ENCODE measurements at places on chromosomes 6 and 20.

- DNase-seq: no peak
Measured at GRCh38 chr20:45164906-45165305, 9.8 kb upstream of the PI3 start.

DNA sequence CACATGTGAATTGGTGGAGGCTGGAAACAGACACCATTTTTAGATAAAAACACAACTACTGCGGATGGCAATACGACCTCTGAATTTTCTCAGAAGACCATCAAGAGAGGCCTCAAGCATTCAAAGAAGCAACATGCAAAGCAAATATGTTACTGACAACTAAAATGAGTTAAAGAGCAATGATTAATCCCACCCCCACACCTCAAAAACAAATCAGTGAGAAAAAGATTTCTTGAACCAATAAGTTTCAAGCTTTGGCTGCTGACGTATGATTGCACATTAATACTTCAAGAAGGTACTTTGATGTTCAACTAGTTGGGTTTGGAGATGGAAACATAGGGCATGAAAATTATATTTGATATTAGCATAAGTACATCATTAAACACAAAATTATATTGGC, 982 bp downstream of the MMUT start:
- no peak for DNase-seq

DNA sequence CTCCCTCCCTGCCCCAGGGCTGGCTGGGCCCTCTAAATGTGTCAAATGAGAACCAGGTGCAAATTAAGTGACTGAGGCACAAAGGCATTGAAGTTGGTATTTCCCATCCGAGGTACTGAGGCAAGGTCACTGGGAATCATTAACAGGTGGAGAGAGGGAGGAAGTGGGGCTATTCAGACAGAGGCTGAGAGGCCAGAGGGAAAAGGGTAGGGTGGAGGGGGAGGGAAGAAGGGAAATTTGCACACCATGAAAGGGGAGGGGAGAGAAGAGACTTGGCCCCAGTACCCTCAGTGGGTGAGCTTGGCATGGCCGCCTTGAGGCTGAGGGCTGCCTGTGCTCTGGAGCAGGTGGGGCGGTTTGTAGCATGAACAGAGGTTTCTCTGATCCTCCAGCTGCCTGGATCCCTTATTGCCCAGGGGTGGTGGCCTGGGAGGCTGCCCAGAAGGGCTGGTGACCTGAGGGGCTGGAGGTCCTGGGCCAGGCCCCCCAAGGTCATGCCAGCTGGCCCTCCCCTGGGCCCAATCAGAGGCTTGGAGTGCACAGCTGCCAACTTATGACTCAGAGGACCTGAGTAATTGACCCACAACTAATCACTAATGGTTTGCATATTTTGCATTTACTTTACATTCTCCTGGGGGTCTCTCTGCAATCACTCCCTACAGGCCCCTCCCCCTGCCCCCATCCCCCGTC, 40.3 kb upstream of the ZFAND3 start:
- DNase-seq: no peak

DNA sequence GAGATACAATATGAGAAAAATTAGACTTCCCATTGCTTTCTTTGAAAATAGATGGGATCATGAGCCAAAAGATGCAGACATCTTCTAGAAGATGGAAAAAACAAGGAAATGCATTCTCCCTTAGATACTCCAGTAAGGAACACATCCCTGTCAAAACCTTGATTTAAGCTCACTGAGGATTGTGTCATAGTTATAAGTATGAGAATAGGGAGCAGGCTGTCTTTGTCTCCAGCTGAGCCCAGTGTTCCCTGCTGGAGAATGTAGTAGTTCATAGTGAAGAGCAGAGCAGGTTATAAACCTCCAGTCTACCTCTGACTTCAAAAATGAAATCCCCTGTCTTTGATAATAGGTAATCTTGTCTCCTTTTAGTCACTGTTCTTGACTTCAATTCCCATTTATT, 589.9 kb downstream of the PHF3 start:
- DNase-seq: no peak

- DNase-seq: no peak
Measured at GRCh38 chr20:38055294-38055693, 21.7 kb downstream of the RPRD1B start.

DNA sequence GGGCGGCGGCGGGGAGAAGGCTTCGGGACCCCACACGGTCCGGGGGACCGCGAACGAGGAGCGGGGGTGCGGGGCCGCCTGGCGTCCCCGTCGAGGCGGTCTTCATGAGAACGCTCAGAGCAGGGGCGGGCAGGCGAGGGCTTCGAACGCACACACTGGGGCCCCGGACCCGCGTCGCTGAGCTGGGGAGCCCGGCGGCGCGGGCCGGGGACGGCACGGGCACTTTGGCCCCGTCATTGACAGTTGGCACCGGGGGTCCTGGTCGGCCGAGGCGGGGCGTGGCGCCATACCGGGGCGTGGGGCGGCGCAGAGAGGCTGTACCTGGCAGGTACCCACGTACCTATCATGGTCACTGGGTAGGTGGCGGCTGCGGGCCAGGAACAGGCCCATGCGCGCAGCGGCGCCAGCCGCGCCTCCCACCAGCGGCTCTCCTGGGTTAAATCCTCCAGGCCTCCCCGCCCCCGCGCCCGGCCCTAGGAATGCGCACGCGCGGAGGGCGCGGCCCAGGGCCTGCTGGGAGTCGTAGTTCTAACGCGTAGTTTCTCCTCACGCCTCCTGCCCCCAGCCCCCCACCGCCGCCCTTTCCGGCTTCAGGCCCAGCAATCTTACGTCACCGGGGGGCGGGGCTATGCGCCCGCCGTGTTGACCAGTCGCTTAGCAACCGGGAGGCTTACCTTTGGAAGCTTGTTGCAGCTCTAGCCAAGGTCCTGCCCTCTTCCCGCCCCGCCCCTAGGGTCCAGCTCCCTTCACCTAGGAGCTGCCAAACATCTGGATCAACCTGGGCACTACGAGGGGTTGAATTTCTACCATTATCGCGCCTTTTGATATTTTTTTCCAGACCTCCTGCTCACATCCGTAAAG, at the start of the genes PACRG and PRKN:
PACRG (plus strand) TSS at position 653 of the 861 bp plus-strand sequence.
PRKN (minus strand) TSS at position 445 of the 861 bp plus-strand sequence.
- peak; percentile 99 for DNase-seq

DNA sequence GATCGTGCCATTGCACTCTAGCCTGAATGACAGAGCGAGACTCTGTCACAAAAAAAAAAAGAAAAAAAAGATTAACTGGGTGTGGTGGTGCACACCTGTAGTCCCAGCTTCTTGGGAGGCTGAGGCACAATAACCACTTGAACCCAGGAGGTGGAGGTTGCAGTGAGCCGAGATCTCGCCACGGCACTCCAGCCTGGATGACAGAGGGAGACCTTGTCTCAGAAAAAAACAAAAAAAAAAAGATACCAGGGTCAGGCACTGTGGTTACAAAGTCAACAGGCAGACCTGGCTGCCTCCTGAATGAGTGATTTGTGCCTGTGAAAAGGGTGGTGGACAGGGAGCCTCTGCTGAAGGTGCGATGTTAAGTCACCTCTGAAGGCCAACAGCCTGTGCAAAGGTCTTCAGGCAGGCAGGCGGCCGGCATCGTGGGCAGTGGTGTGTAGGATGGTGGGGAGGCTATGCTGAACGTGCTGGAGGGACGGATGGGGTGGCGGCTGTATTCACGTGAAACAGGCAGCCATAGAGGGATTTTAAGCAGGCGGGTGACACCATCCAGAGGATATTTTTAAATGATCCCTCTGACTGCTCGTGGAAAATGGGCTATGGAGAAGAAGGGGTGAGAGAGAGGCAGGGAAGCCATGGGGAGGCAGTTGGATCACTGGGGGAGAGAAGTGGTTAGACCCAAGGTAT, 41.4 kb downstream of the NOL4L start:
- no peak for DNase-seq

- DNase-seq: no peak
Measured at GRCh38 chr6:70059039-70059719, 192.8 kb downstream of the COL19A1 start.

GRCh38 chr6:11752360-11752759, 26.2 kb downstream of the ADTRP start:
- no peak for DNase-seq

- DNase-seq: no peak
Measured at GRCh38 chr20:36645998-36646397, at the start of gene SLA2. TSS of gene SLA2 (minus strand) at chr20:36646196. CDS start at chr20:36641335, 4,861 bp downstream.

DNA sequence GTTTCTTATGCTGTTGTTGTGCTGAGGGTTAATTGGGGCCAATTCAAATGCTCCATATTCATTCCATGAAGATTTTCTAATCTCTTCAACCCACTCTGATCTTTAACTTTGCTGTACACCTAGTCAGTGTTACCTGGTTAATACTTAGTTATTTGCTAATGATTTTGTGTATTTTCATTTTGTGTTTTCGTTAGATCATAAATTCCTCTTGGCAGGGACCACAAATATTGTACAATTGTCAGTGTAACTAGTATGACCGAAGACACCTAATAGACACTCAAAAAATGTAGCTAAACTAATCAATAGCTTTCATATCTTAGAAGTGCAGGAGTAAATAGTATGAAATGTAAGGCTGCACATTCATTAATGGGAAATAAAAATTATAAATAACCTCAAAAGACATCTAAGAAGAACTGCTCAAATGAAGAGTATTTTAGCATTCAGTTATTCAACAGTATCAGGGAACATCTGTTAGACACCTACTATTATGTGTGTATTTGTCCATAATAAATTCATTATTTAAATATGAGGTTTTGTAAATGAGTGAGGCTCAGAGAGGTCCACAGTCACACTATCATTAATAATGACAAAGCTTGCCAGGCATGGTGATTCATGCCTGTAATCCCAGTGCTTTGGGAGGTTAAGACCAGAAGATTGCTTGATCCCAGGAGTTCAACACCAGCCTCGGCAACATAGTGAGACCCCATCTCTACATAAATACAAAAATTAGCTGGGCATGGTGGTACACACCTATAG, 13.4 kb upstream of the HSF2 start:
- DNase-seq: no peak

- DNase-seq: peak; percentile 39
Measured at GRCh38 chr6:166862287-166862977, 93.9 kb downstream of the RNASET2 start.

GRCh38 chr20:57909763-57910331, 200.0 kb upstream of the PMEPA1 start:
- DNase-seq: no peak

DNA sequence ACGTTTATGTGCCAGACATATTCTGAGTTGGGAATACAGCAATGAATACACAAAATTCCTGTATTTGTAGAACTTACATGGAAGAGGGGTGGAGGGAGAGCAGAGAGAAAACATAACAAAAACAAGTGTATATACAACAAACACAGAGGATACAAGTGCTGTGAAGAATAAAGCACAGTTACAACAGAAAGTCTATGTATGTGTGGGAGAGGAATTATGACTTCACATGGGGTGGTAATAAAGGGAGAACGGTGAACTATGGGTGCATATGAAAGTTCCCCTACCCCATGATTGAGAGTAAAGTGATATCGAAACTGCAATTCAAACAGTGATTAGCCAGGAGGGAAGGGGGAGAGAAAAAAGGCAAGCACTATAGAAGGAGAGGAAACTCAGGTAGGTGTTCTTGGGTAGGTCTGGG, 24.6 kb downstream of the HBS1L start:
- DNase-seq: no peak

DNA sequence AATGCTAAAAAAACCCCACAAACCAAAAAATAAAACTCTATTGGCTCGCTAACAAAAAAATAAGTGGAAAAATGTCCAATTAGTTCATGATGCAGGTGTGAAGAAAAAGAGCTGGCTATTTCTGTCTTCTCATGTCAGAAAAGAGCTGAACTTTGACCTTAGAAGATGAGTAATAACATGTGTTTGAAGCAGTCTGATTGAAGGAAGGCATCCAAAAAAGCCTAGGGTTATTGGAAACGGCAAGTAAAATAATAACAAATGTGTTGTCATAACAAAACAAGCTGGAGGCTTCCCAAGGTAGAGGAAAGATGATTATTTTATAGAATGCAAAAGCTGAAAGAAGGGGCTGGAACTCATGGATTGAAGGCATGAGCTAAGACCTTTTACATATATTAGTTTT, 94.4 kb upstream of the FAM184A start:
- no peak for DNase-seq

GRCh38 chr6:148811459-148811858, 64.6 kb downstream of the UST start:
- no peak for DNase-seq

DNA sequence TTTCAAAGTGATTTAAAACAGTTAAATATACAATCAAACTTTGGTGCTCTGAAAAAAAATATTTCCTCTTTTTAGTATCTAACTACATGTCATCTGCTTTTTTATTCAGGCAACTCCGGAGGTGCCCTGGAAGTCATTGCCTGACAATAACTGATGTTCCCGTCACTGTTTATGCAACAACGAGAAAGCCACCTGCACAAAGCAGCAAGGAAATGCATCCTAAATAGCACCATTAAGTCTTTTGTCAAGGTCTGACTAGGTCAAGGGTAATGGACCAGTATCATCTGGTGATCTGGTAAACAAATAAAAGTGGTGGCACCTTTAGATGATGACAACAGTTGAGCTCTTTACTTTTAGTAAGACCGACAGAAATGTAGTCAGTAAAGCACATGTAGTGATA, 13.2 kb downstream of the FAM229B start:
- DNase-seq: no peak

GRCh38 chr20:51481341-51481914, 61.1 kb downstream of the NFATC2 start:
- no peak for DNase-seq

- DNase-seq: no peak
Measured at GRCh38 chr6:56263596-56264315, 16.4 kb upstream of the COL21A1 start.

DNA sequence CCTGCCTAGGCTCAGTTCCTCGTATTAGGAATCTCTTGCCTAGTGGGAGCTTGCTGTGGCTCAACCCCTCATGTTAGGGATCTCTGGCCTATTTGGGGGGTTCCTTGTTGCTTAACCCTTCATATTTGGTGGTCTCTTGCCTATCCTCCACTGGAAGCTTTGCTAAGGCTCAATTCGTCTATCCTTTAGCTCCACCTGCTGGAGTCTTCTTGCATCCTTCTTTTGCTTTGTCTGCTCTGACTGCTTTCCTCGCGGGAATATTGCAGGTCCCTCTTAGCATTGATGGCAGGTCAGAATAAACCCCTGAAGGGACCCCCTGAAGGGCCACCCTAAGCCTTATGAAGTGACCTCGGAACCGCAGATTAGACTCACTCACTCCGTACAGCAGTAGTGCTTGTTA, 203.0 kb upstream of the TBX18 start:
- no peak for DNase-seq

DNA sequence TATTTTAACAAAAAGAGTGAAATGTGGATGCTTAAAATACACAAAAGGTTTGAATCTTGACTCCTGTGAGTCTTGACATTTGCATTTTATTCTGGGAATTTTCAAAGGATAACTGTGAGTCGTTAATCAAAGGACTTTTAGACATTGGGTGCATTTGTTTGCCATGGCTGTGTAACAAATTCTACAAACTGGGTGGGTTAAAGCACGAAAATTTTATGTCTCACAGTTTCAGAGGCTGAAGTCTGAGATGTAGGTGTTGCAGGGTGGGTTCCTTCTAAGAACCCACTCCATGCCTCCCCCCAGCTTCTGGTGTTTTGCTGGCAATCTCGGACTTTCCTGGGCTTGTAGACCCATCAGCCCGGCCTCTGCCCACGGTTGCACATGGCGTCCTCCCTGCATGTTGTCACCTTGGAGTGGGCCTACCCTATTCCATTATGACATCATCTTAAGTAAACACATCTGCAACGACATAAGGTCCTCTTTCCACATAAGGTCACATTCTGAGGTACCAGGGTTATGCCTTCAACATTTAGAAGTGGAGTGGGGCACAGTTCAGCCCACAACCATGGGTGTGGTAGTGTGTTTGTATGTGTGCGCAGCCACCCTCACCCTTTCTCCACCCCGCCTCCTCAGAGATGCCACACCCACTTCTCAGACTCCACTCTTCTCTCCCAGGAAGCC, 113.1 kb downstream of the FOXA2 start:
- DNase-seq: no peak

Measured in globus pallidus (tissue), 1 donor.